Ascending aorta (tissue), 2 donors: ENCODE measurements at places on chromosomes 16 and 17.

DNA sequence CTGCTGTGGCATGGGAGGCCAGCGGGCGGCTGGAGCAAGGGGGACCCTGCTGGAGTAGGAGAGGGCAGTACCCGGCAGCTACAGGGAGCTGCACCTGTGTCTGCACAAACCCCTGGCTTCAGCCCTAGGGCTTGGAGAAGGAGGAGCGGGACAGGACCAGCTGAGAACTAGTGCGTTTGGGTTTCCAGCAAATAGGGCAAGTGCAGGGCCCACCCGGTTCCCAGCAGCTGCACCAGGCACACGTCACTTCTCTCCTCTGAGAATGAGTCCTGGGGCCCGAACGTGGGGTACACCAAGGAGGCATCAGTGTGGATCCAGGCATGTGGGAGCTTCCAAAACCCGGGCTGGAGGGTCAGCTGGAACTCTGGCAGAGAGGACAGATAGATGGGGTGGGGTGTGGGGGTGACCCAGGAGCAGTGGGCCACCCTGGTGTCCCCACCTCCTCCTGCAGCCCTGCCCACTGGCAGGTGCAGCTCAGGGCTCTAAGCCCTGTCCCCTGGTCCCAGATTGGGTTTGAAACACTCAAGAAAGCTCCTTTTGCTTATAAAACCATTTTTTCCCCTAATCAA, 5.6 kb downstream of the C16orf89 start:
- DNase-seq, result no peak

GRCh38 chr16:49780433-49780832, 75.5 kb downstream of the ZNF423 start:
- no peak for DNase-seq

DNA sequence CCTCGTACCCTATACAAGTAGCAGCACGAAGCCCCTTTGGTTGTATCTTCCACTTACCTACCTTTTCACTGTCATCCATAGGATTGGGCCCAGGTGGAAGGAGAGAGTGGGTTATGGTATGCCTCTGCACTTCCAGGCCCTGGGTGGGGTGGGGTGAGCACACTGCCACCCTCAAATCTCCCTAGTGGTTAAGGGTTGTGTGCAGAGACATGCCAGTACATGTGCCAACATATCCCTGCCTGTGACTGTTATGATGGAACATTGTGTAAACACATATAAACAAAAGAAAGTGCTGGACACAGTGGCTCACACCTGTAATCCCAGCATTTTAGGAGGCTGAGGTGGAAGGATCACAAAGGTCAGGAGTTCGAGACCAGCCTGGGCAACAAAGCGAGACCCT, 11.1 kb downstream of the HROB start:
- DNase-seq, result no peak

GRCh38 chr17:29461483-29462206, 71.5 kb downstream of the TAOK1 start:
- no peak for DNase-seq

DNA sequence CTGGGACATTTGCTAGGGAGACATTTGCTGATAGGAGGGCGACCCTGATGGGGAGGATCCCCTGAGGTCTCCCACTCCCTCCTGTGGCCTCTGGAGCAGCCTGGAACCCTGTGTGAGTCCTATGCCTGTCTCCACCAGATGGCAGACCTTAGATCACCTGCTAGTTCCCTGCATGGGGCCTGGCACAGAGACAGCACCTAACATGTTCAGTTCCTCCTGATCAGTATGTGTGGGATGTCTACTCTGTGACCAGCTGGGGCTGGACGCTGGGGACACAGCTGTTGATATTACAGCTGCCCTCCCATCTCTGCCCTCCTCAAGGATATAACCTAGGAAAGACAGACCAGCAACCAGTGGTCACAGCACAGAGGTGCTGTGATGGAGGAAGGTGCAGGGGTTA, 1.1 kb upstream of the ADCY7 start:
- no peak for DNase-seq

GRCh38 chr16:87569601-87570571, 32.4 kb upstream of the JPH3 start:
- no peak for DNase-seq

DNA sequence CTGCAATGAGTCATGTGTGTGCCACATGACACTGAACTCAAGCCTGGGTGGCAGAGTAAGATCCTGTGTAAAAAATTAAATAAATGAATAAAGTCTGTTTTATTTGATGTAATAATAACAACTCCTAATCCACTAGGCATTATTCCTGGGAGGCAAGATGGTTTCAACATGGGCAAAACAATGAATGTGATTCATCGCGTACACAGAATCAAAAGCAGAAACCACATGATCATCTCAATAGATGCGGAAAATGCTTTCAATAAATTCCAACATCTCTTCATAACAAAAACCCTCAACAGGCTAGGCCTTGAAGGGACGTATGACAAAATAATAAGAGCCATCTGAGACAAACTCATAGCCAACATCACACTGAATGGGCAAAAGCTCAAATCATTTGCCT, 195.4 kb downstream of the CDH11 start:
- no peak for DNase-seq

DNA sequence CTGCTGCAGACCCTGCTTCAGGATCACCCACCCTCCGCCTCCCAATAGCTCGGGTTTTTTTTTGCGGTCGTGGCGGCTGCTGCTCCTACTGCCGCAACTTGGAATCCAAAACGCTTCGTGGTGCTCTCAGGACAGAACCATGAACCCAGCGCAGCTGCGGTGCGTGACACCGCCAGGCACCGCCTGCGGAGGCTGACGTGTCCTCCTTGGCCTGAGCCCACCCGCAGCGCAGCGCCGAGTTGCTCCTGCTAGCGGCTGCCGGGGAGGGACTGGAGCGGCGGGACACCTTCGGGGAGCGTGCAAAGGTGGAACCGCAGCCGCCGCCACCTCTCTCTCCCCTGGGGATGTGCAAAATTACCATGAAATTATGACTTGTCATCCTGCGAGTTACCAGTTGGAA, 1893.0 kb downstream of the TP53TG3F start:
- DNase-seq, result no peak

GRCh38 chr17:2745317-2746037, 4.0 kb downstream of the CCDC92B start:
- no peak for DNase-seq

DNA sequence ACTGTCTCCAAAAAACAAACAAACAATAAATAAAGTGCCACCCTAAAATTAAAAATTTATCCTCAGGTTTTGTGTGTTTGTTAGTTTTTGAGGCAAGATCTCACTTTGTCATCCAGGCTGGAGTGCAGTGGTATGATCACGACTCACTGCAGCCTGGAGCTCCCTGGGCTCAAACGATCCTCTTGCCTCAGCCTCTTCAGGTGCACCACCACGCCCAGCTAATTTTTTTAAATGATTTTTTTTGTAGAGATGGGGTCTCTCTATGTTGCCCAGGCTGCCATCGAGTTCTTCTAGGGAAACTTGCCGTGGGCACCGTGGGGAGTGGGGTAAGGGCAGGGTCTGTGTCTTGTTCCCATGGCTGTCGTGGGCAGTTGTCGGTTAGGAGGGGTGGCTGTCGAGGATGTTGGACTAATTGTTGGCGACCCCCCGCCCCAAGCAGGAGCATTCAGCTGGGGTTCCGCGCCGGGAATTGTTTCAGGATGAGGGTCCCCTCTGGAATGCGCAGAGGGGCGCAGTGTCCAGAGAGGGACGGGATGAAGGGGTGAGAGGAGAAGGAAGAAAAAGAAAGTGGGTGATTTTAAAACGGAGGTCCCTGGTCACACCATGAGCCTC, 1.1 kb upstream of the RNF213 start:
- DNase-seq, result no peak

DNA sequence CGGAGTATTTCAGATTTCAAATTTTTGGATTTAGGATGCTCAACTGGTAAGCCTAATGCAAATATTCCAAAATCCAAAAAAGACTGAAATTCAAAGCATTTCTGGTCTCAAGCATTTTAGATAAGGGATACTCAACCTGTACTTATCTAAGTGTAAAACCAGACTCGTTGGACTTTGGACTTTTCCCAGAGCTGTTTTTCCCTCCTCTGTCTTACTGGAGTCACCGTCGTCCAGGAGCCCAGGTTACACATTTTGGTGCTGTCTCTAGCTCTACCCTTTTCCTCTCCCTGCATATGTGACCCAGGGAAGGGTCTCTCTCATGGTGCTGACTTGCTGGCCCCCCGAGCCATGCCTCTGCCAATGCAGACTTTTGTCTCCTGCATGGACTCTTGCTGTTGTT, 46.0 kb upstream of the MMP2 start:
- no peak for DNase-seq

DNA sequence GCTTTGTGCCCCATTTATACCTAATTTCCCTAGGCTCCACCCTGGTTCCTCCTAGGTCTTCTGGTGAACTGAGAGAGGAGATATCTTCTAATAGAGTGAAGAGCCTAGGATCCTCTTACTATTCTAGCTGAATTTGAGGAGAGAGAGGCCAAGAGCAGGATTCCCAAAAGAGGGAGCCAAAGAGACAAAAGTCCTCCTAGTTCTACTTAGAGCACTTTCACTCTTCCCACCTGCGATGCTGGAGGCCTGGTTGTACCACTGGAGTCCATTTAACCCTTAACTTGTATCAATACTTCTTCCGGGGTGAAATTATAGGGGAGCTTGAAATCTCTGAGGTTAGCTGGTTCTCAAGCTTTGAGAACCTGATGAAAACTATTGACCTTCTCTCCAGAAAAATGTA, 3.4 kb upstream of the SSH2 start:
- no peak for DNase-seq

DNA sequence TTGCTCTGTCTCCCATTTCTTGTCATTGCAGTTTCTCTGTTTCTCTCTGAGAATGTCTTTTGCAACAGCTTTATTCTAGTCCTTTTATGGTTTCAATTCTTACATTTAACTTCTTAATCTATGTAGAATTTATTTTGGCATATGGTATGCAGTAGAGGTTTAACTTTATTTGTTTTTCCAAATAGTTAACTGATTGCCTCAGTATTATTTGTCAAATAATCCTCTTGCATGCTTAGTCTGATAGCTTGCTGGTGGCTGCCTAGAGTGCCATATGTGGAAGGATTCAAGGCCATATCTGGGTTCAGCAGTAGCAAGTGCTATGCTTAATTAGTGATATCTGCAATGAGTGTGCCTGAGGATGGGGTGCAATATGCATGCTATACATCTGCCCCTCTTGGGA, 6.9 kb downstream of the SNTB2 start:
- DNase-seq, result no peak

GRCh38 chr17:3643889-3644349, 7.4 kb downstream of the CTNS start:
- no peak for DNase-seq

- no peak for DNase-seq
Measured at GRCh38 chr17:57691939-57692338, 53.2 kb downstream of the CCDC182 start.

- no peak for DNase-seq
Measured at GRCh38 chr16:20002936-20003335, 70.8 kb downstream of the GPR139 start.

DNA sequence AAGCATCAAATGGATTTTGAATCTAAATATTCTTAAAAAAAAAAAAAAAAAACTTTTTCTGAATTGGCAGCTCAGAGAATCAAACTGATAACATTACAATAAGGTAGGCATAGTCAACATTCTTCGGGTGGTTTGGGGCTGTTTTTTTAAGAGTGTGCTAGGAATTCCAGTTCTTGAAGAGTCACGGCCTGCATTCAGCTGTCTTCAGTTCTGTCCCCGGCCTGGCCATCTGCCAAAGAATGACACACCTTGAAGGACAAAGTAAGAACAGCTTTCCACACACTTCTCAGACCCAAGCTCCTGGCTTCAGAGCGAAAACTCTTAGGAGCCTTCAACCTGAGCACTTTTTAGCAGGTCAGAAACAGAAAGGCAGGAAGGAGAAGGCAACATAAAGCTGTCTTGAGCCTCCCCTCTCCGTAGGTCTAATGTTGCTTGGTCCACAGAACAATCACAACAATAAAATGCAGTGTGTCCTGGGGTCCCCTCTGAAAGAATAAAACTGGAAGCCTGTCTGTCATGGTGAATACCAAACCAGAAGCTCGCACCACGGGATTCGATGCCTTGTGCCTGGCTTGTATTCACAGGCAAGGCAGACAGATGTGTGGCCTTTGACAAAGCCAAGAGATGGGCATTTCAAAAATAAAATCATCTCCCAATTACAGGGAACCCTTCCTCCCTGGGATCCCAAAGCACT, 524.4 kb upstream of the ZFHX3 start:
- peak; percentile 65 for DNase-seq

DNA sequence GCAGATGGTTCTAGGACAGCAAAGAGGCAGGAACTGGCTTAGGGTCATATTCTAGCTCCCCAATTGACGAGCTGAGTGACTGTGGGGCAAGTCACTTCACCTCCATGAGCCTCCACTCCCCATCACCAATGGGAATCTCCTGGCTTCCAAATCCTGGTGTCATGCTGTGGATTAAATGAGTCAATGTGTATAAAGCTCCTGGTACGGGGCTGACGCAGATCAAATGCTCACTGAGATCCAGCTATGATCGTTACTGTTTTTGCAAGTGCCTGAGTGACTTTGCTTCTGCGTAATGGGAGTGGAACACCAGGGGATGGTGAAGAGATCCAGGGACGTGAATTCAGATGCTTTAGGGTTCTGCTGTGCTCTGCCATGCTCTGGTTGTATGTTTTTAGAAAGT, 2.4 kb downstream of the SEC14L5 start:
- DNase-seq, result no peak

GRCh38 chr17:32742681-32743538, 134.0 kb downstream of the MYO1D start:
- DNase-seq, result no peak

GRCh38 chr17:7425316-7425715, at the start of gene SPEM2:
SPEM2 (plus strand) TSS chr17:7425616; CDS start chr17:7425689, 73 bp downstream.
- DNase-seq, result no peak

- no peak for DNase-seq
Measured at GRCh38 chr16:48970216-48970615, 311.4 kb downstream of the CBLN1 start.

- no peak for DNase-seq
Measured at GRCh38 chr17:411421-412120, 59.0 kb upstream of the RPH3AL start.

DNA sequence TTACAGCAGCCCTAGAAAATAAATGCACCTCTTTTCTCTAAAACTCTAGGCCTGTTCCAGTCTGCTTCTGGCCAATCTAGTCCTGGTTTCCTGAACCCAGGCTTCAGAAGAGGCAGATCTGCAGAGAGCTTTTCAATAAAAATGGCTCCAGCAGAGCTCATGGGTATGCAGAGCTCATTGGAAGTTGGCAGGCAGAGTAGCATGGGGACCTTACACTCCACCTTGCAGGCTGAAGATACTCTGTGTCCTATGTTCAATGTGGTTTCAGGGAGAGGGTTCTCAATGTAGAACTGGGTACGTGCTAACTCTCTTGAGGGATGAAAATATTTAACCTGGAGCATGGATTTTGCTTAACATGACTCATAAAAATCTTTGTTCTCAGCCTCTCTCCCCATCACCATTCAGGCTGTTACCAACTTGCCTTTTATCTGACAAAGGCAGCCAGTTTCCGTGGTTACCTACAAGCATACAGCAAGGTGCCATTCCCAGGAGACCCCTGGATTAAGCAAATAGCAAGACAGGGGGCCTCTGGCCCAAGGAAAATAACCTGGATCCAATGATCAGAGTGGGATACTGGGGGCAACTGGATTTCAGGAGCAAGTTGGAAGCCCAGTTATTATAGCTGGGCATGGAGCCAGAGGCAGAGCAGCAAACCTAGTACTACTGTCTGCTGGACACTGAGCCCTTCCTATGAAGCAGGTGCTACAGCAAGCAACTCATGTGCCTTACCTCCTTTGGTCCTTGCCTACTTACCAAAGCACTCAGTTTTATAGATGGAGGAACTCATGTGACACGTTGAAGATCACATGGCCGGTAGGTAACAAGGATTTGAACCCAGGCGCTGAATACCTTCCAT, 98.2 kb upstream of the DHX40 start:
- no peak for DNase-seq
